ENCODE measurements at places on chromosomes 7 and 10.

- no peak for DNase-seq
Observed at GRCh38 chr10:21473135-21473534, 52.3 kb downstream of the SKIDA1 start.

- no peak for DNase-seq
Observed at GRCh38 chr10:21217107-21217506, 308.4 kb downstream of the SKIDA1 start.

DNA sequence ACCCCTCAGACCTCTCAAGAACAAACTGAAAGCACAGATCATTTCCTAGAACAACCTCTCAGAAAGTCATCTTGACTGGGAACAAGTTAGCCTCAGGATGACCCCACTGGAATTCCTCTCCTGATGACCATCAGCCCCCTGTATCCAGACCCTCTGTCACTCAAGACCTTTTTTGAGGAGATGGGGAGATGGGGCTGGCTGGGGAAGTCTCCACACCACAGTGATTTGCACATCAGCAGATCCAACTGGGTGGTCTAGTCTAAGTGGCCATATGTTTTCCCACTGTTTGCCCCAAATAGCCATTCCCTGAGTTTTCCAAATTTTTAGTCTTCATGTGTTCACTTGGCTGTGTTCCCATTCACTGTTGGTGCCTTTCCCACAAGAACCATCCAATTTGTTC is 452.4 kb upstream of the NPVF start:
- no peak for DNase-seq

- DNase-seq, result no peak
Observed at GRCh38 chr10:54708591-54708990, 92.4 kb downstream of the PCDH15 start.

GRCh38 chr7:149864023-149864422 is 9.7 kb upstream of the ATP6V0E2 start:
- DNase-seq, result no peak

- no peak for DNase-seq
Observed at GRCh38 chr7:141027043-141027442, 12.3 kb upstream of the MRPS33 start.
